ENCODE measurements at places on chromosomes 2 and 18.
A peak's percentile ranks its signal among the peaks of the same experiment; 100 is the strongest.

- no peak for DNase-seq
Measured at GRCh38 chr2:56234241-56234640, 50.5 kb downstream of the CCDC85A start.

GRCh38 chr18:22223254-22223964, 54.0 kb downstream of the GATA6 start:
- no peak for DNase-seq

- DNase-seq, result no peak
Measured at GRCh38 chr18:33444709-33445108, 4.2 kb upstream of the CCDC178 start.

DNA sequence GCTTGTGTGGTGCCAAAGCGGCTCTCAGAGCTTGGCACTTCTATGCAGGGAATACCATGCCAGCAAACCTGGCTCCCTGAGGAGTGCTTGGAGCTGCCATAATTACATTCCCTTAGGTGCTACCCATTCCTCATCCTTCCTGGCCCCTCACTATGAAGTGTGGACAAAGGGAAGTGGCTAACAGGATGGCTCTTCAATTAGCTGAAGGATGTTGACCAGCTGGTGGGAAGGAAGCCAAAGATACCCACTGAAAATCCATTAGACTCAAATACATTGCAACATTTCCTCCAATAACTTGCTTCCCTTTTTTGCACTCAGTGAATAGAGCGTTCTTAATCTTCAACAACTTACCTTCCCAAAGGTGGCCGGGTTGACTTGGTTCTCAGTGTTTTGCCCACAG, 8.5 kb downstream of the RFX8 start:
- no peak for DNase-seq

- no peak for DNase-seq
Measured at GRCh38 chr2:105361102-105361889, 24.0 kb downstream of the C2orf49 start.

DNA sequence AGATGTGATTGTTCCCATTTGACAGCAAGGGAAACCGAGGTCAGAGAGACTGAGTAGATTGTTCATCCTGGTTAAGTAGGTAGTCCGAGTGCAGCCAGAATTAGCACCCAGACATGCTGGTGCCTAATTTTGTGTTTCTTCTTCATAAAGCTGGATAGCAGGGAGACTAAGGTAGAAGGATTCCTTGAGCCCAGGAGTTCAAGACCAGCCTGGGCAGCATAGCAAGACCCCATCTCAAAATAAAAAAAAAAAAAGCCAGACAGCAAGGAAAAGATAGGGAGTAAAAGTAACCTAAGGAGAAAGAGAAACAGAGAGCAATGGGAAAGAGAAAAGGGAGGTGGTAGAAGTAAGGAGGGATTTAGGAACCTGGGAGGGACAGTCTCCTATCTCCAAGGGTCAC, 120.6 kb downstream of the PRKCE start:
- DNase-seq, result no peak

- DNase-seq, result no peak
Measured at GRCh38 chr2:28582595-28582994, 86.7 kb downstream of the PLB1 start.

- no peak for DNase-seq
Measured at GRCh38 chr2:3263487-3263886, 114.1 kb downstream of the EIPR1 start.

DNA sequence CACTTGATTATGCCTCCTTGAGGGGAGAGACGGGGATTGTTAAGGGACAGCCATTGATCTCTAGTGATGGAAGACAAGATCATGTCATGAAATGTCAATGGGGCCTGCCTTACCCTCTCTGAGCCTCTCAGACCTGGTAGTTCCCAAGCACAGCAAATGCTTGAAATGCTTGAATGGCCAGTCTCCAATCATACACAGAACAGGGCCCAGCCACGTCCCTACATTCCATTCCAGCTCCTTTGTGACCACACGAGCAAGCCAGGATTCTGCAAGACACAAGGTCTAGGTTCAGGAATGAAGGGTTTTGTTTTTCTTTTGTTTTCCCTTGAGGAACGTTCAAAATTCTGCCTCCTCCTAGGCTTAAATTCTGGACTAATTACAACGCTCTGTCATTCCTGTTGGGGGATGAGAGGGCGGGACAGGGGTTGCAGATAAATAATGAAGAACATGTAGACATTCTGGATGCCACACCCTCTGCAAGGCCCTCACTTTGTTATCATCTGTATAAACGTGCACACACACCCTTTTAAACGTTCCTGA, 98.1 kb upstream of the YPEL5 start:
- DNase-seq, result peak; percentile 3

- DNase-seq, result no peak
Measured at GRCh38 chr2:71006323-71006722, 11.7 kb upstream of the TEX261 start.

- no peak for DNase-seq
Measured at GRCh38 chr2:169089182-169089581, 19.8 kb downstream of the DHRS9 start.

- no peak for DNase-seq
Measured at GRCh38 chr2:99543247-99543646, 53.4 kb upstream of the REV1 start.

GRCh38 chr18:57134618-57135135, 12.2 kb upstream of the BOD1L2 start:
- no peak for DNase-seq

- DNase-seq, result no peak
Measured at GRCh38 chr2:48048476-48049171, 142.3 kb upstream of the FBXO11 start.
